B cell (primary cell): ENCODE measurements at places on chromosomes 5 and 9. TPM values are rescaled to one million over a fixed set of nuclear protein-coding genes. Genes with fewer than 3 reads are reported as not detected.

The KIAA1958 gene
- total RNA-seq = 15.3 and 17.2 TPM in 2 replicates

The C9 gene
- not detected in 2 replicates for total RNA-seq

DNA sequence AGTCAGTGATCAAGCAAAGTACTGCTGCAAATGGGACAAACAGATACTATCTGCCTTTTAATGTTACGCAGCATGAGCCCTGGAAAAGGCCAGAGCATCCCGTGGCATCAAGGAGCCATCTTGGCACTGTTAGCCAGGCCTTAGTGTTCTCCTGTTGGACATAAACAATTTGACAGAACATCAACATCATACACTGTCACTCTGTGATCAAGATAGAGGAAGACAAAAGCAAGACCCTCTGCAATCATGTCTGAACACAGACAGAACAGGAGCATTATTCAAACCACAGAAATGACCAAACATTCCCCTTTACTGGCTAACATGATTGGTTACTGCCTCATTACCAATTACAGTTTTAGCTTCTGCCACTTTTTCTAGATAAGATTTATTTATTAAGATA lies 21.2 kb upstream of the ROPN1L start:
- peaks cover 4% of the 10 kb centered on the region for H3K4me1 ChIP-seq
- no peaks in the 10 kb centered on the region for H3K27me3 ChIP-seq
- H3K36me3 ChIP-seq = peaks cover 71% of the 10 kb centered on the region
- H3K27ac ChIP-seq = no peak overlapping the region
- no peak for DNase-seq

The TLX3 gene
- not detected in 2 replicates for total RNA-seq

The TTC23L gene
- 0.15 and 1.4 TPM in 2 replicates for total RNA-seq

DNA sequence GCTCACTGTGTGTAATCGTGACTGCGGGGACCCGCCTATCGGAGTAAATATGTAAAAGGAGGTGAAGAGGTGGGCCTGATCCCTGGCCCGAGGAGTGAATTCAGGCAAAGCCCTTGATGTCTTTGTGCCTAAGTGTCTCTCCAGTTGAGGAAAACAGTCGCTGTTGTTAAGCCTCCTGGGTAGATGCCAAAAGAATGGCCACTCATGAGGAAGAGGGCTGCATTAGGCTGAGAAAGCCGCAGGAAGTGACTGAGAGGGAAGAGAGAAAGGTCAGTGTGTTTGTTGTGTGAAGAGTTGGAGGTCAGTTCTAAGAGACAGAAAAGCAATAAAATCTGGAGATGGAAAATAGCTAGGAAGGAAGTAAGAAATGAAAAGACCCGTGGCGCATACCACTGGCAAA lies 35.8 kb upstream of the PIP5K1B start:
- DNase-seq = no peak
- H3K4me3 ChIP-seq = no peak overlapping the region
- no peak overlapping the region for H3K27ac ChIP-seq
- H3K27me3 ChIP-seq = no peaks in the 10 kb centered on the region
- peaks cover 6% of the 10 kb centered on the region for H3K4me1 ChIP-seq
